ENCODE measurements at places on chromosomes 2 and 18.

GRCh38 chr2:80293039-80293438 lies 11.5 kb downstream of the LRRTM1 start:
- DNase-seq: no peak

GRCh38 chr18:59823596-59824195 lies 76.1 kb upstream of the PMAIP1 start:
- DNase-seq: no peak

GRCh38 chr2:166491461-166491860 lies 2.6 kb downstream of the SCN7A start:
- DNase-seq: no peak

- DNase-seq: no peak
Observed at GRCh38 chr2:242031481-242032019, 162.0 kb downstream of the RTP5 start.

- DNase-seq: no peak
Observed at GRCh38 chr18:13455471-13455870, 236.9 kb downstream of the LDLRAD4 start.

- no peak for DNase-seq
Observed at GRCh38 chr2:109472974-109473373, 140.8 kb downstream of the SEPTIN10 start.

- DNase-seq: no peak
Observed at GRCh38 chr2:191516260-191516659, 161.7 kb upstream of the NABP1 start.

GRCh38 chr18:51404620-51405019 lies 207.1 kb upstream of the MEX3C start:
- no peak for DNase-seq

- no peak for DNase-seq
Observed at GRCh38 chr18:42675810-42676209, 439.7 kb downstream of the RIT2 start.

- DNase-seq: no peak
Observed at GRCh38 chr2:57947398-57947797, 99.2 kb upstream of the VRK2 start.

DNA sequence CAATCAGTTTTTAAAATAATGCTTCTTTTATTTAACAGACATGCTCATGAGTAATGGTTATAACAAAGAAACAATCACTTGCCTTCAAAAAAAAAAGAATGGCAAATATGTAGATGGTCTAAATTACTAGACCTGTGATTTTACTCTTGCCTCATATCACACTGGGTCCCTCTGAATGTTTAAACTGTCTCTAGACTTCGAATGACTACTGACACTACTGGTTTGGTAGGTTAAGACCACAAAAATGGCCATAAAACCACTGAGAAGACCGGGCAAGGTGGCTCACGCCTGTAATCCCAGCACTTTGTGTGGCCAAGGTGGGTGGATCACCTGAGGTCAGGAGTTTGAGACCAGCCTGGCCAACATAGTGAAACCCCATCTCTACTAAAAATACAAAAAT lies 5.1 kb upstream of the SELENOI start:
- DNase-seq: no peak

DNA sequence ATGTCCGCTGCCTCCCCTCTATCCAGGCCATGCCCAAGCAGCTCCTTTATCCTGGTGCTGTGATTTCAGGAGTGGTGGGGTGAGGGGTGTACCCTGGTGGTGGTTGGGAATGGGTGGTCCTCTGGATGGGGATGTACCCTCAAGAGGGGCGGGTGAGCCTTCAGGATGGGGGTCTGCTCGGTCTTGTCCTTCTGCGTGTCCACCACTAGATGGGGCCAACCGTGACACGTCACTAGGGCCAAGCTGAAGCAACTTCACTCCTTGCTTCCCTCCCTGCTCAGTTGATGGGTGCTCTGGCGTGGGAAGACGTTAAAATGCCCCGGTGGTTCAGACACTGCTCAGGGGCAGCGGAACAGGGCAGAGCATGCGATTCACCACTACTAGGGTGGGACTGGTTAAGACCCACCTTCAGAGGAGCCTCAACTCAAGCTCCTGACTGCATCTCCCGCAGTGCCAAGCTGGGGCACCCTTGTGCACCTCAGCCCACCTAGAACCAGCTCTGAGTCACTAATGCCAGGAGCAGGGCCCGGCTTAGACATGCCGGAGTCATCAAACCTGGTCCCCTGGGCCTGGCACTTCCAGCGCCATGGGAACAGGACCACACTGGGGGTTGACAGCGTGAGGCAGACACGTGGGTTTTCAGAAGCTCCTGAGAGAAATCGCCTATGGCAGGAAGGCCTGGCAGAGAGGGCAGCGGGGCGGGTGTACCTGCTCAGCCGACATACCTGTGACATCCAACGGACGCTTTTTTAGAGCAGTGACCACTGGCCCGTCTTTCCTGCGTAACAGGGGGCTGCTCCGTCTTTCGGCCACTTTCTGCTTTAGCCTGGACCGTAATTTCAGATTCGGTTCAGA lies 256.7 kb downstream of the HDAC4 start:
- no peak for DNase-seq

GRCh38 chr2:235143789-235144188 lies 192.0 kb downstream of the SH3BP4 start:
- no peak for DNase-seq

DNA sequence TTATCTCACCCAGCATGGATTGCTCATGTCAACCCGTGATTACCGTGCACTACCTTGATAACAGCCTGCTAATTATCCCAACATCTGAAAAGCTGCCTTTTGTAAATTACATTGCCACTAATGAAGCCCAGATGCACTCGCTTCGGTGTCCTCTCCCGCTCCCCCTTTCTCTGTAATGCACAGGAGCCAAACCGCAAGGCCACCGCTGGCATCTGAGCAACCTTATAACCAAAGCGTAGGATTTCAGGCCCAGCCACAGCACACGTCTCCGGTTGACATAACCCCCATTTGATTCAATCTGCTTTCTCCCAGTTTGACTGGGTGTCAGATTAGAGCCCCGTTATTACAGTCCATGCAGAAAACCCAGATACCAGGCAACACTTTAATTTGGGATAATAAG lies 341.2 kb downstream of the ALK start:
- DNase-seq: no peak

GRCh38 chr2:78992451-78992806 lies 33.1 kb upstream of the REG3G start:
- DNase-seq: no peak

DNA sequence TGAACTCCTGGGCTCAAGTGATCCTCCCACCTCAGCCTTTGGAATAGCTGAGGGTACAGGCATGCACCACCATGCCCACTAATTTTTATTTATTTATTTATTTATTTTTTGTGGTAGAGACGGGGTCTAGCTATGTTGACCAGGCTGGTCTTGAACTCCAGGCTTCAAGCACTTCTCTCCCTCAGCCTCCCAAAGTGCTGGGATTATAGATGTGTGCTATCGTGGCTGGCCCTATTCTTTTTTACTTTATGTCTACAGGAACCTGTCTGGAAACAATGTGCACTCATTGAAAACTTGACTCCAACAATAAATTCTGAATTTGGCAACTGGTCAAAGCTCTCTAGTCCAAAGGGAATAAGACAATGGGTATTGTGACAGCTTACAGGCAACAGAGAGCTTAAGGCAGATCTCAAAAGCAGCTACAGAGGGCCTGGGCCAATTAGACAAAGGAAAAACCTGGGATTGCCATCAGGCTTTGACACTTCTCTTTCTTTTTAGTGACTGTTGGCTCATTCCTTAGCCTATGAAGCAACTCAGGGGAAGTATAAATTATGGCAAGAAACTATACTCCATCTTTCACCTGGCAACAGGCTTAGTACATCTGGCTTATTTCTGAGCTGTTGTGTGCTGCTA lies 55.1 kb upstream of the RAPGEF4 start:
- DNase-seq: no peak

GRCh38 chr2:83782122-83782521 lies 677.0 kb downstream of the SUCLG1 start:
- DNase-seq: no peak

GRCh38 chr2:240238786-240239185 lies 98.3 kb upstream of the OTOS start:
- DNase-seq: no peak

DNA sequence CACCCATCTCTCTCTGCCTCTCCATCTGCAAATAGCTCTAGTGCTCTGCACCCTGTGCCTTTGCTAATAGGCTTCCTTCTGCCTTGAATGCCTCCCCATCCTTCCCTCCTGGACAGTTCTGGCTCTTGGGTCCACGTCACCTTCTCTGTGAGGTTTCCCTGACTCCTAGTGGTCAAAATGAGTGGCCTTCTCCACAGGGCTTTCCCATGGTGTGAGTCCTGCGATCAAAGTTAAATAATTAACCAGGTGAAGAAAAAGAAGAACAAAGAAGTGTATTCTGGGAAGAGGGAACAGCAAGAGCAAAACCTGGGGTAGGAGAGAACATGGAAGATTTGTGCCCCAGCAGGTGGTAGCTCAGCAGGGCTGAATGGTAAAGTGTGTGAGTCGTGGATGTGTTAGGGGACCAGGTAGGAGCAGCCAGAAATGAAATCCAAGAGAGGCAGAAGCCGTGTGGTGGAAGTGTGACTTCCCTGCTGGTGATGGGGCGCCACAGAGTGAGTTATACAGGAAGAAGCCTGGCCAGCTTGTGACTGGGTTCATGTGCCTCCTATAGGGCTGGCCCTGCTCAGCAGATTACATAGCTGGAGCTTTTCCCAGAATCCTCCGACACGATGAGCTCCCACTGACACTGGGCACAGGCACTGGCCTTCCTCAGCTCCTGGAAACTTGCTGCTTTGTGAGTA lies 93.8 kb upstream of the LDAH start:
- DNase-seq: no peak

DNA sequence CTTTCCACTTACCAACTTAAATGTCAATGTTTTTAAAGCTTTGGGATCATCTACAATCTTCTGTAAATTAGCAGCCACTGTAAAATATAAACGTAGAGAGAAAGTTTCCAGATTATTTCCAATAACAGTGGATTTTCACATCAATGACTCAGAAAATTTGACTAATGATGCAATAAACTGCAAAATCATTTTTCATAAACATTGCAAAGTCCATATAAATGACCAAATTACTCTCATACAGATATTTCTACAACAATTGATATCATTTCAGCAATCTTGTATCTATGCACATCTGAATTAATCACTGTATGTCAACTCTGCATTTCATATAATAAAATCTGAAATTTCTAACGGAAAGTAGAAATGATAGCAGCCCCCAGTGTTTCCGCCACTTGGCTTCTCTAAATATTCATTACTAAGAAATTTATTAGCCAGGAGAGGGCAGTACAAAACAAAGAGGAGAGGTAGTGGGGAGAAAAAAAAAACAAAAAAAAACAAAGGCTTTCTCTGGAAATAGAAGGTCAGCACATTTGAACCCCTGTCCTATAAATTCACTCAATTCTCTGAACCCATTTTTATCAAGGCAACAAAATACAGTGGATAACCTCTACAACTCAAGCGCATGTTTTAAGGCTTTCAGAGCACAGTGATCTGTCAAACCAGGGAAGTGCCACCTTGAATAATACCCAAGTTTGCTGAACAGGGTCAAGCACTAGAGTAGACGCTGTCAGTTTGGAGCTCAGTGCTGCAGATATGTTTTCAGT lies 282.6 kb downstream of the STK39 start:
- DNase-seq: no peak

- no peak for DNase-seq
Observed at GRCh38 chr18:47995654-47996053, 65.2 kb upstream of the SMAD2 start.

- no peak for DNase-seq
Observed at GRCh38 chr2:183948861-183949260, 649.5 kb upstream of the ZNF804A start.

- DNase-seq: no peak
Observed at GRCh38 chr2:45285311-45285710, 276.1 kb upstream of the SIX2 start.

- no peak for DNase-seq
Observed at GRCh38 chr2:69535817-69536241, 98.6 kb upstream of the NFU1 start.

GRCh38 chr2:189157456-189157855 lies 22.1 kb downstream of the COL5A2 start:
- no peak for DNase-seq

DNA sequence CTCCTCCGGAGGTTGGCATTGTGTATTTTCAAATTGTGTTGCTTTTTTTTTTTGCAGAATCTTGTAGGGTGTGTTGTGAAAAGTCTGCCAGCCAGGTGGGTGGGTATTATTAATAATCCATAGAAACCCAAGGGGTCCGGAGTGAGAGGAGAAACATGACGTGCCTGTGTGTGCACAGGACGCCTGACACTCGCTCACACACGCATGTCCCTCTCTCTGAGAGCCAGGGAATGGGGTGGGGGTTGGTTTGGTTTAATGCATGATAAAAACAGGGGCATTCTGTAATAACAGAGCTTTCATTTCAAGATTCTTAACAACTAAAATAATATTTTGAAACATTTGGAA lies 224.8 kb downstream of the FAM210A start:
- no peak for DNase-seq

- DNase-seq: no peak
Observed at GRCh38 chr2:179017773-179018357, 32.1 kb downstream of the CCDC141 start.

DNA sequence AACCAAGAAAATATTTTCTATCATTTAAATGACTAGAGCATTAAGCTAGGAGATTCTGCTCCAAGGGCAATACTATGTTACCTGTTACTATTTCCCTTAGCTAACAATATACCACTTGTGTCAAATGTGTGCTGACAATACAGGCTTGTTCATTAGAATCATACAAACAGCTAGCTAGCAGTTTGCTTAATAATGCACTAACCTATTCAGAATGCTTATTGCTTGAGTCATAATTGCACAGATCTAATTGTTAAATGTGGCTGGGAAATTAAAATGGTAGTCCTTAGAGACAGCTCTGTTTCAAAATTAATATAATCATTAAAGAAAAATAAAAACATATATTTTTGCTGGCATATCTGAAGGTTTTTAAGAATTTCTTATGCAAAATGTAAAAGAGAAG lies 344.2 kb downstream of the ERBB4 start:
- no peak for DNase-seq

DNA sequence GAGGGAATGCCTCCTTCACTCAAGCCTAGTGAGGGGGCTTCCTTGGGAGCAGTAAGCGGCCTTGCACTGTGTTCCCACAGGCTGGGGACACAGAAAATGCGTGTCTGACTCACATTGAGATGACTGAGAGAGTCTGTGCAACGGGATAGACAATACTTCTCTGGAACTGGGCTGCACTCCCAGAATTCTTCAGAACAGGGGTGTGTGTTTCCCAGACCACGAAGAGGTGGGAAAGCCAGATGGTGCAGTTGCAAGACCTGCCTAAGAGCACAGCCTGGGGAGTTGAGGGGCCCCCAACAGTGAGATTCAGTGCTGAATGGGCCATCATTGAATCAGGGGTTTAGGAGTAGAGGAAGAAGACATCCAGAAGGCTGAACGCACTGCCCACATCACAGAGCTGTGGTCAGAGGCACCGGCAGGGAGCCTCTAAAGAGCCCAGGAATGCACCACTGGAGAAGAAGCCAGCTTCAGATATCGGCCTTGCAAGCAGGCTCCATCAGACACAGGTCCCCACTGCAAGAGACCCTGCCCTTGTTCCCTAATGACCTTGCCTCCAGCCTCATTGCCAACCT lies 36.6 kb upstream of the MRPL19 start:
- no peak for DNase-seq

- no peak for DNase-seq
Observed at GRCh38 chr18:5543036-5543680, 639 bp downstream of the EPB41L3 start.
